ENCODE measurements at places on chromosomes 1 and 21. TPM values are rescaled to one million over a fixed set of nuclear protein-coding genes. Genes with fewer than 3 reads are reported as not detected.

BGLAP gene
- 1.2 TPM for total RNA-seq

DNA sequence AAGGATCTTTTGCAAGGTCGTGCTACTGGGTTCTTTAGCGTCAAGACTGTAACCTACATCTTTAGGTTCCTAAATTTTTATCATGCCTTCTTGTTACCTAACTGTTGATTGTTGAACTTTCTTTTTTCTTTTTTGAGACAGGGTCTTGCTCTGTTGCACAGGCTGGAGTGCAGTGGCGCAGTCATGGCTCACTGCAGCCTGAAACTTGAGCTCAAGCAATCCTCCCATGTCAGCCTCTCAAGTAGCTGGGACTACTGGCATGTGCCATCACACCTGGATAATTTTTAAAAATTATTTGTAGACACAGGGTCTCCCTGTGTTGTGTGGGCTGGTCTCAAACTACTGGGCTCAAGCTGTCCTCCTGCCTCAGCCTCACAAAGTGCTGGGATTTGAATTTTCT lies 52.9 kb downstream of the NFIA start:
- no peaks in the 10 kb centered on the region for H3K36me3 ChIP-seq
- no peaks in the 10 kb centered on the region for H3K27me3 ChIP-seq
- H3K27ac ChIP-seq: no peak overlapping the region

DNA sequence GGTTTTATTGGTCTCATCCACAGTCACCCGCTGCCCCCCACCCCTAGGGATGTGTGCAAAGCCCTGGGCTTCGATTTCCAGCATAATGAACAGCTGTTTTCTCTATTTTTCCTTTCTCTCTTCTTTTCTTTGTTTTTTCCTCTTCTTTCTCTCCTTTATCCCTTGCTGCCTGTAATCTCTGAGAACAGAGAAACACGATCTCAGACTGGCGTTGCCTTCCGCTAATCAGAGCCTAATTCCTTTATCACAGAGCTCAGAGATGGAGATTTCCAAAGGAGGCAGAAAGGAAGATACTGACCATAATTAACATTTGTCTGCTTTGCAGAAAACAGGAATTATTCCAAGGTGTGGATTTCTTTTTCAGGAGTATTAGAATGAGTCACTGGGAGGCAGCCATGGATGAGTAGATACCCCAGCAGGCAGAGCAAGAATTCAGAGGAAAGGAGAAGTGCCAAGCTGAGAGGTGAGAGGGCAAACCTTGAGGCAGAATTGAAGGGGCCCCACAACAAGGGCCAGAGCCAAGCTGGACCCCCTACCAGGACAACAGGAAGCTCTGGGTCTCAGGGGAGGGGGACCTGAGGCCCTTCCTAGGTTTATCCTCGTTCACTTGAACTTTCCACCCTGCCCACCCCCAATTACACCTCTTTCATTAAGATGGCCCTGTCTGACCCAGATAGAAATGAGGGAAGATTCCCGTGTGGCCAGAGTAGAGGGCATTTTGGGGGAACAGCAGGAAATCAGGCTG lies 33.3 kb downstream of the MATN1 start:
- H3K4me1 ChIP-seq: peaks cover 9% of the 10 kb centered on the region
- no peaks in the 10 kb centered on the region for H3K27me3 ChIP-seq
- no peak overlapping the region for H3K4me3 ChIP-seq
- no peak overlapping the region for H3K27ac ChIP-seq
- H3K36me3 ChIP-seq: no peaks in the 10 kb centered on the region

GRCh38 chr1:228868731-228869024 lies 133.4 kb downstream of the RHOU start:
- H3K27me3 ChIP-seq: no peaks in the 10 kb centered on the region
- no peak for DNase-seq
- peaks cover 19% of the 10 kb centered on the region for H3K4me1 ChIP-seq
- no peak overlapping the region for H3K27ac ChIP-seq
- no peak overlapping the region for H3K4me3 ChIP-seq

- no peak overlapping the region for H3K4me3 ChIP-seq
- H3K27ac ChIP-seq: no peak overlapping the region
- no peak for DNase-seq
- no peaks in the 10 kb centered on the region for H3K4me1 ChIP-seq
These were observed 148.1 kb downstream of the EIF4G3 start for GRCh38 chr1:21028520-21029145.

- H3K36me3 ChIP-seq: peaks cover 71% of the 10 kb centered on the region
- H3K4me1 ChIP-seq: no peaks in the 10 kb centered on the region
- DNase-seq: no peak
- no peak overlapping the region for H3K27ac ChIP-seq
- H3K27me3 ChIP-seq: no peaks in the 10 kb centered on the region
These were observed 6.8 kb downstream of the GNL2 start for GRCh38 chr1:37588939-37589338.

DNA sequence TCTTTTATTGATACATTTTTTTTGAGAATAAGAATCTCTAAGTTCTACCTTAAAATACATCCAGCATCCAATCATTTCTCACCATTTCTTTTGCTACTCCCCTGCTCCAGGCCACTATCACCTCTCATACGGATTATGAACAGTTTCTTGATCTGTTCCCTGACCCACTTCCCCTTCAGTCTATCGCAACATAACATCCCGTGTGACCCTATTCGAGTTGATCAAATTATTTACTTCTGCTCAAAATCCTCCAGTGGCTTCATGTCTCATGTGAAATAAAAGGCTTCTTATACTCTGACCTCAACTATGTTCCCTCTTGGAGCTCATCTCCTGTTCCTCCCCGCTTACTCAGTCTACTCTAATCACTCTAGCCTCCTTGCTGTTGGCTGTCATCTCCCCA lies 5.2 kb downstream of the ALG14 start:
- H3K36me3 ChIP-seq: no peaks in the 10 kb centered on the region
- no peak overlapping the region for H3K27ac ChIP-seq
- no peaks in the 10 kb centered on the region for H3K4me1 ChIP-seq
- DNase-seq: no peak
- no peaks in the 10 kb centered on the region for H3K27me3 ChIP-seq
- H3K4me3 ChIP-seq: no peak overlapping the region

SERPINC1 gene
- not detected for total RNA-seq

ASCL5 gene
- total RNA-seq: 0.41 TPM

DNA sequence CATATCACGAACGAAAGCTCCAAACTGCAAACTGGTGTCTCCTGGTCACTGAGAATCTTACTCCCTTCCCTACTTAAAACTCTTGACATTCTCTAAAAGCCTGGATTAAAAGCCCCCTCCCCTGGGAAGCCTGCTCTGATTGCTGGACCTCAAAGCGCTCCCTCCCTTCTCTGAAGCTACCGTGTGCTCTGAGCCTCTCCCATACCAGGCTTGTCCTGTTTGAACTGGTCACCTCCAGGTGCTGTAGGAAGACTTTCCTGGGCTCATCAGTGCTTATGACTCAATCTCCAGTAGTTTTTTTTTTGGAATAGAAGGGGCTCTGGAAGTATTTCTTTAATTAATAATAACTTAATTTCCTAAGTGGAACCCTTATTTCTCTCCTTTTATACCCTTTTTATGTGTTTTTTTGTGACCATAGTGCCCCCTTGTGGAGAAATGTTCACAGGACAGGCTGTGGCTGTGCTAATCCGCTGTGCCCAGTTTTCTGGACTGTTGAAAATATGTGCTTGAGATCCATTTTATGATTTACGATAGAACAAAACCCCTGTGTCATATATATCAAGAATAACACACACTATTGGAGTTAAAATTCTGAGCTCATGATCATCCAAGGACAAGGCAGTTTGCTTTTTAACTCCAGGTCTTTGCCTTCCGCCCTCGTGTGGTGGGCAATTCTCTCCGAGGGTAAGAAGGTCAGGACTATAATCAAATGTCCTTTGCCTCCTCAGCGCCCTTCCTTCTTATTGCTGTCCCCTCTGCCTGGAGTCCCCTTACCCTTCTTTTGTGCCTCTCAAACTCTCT lies 16.9 kb downstream of the MTARC1 start:
- peaks cover 18% of the 10 kb centered on the region for H3K36me3 ChIP-seq
- H3K27ac ChIP-seq: no peak overlapping the region
- H3K4me3 ChIP-seq: no peak overlapping the region
- H3K4me1 ChIP-seq: no peaks in the 10 kb centered on the region
- no peaks in the 10 kb centered on the region for H3K27me3 ChIP-seq

DNA sequence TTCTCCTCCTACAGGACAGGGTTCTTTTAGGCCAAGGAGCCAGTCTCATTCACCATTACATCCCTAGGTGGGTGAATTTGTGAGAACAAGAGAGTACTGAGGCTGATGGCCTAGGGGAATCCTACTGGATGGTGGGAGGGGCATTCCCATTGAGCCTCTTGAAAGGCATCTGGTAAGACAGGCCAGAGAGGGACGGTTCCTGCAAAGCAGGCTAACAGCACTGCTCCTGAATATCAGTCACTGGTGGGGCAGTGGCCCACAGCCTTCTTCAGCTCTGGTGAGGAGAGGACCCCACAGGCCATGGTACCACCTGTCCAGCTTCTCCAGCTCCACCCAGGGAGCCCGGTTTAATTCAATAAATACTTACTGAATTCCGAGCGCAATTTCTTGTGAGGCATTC lies 125.9 kb upstream of the EDN2 start:
- H3K4me3 ChIP-seq: no peak overlapping the region
- no peak overlapping the region for H3K27ac ChIP-seq
- H3K36me3 ChIP-seq: no peaks in the 10 kb centered on the region

- no peak overlapping the region for H3K4me3 ChIP-seq
- no peaks in the 10 kb centered on the region for H3K27me3 ChIP-seq
- H3K27ac ChIP-seq: no peak overlapping the region
- no peaks in the 10 kb centered on the region for H3K36me3 ChIP-seq
These were observed 3.2 kb upstream of the SRRM1 start for GRCh38 chr1:24639881-24640280.

KCNAB2 gene
- total RNA-seq: 7.0 TPM

CSF3R gene
- total RNA-seq: not detected

DNA sequence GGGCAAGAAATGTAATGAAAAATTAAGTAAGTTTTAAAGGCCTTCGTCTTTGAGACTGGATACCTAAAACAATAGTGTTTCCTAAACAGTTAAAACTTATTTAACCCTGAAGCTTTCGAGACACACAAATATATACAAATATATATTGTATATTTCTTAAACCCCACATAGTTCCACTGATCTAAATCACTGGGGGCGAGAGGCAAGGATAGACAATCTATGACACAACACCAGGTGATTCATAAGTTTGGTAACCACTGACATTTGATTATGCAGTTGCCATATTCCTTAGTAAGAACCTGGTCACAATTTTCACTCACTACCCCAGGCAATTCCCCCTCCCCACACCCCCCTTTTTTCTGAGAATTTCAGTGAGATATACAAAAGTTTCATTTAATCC lies 55.3 kb upstream of the BOLA1 start:
- no peaks in the 10 kb centered on the region for H3K36me3 ChIP-seq
- DNase-seq: no peak
- H3K4me1 ChIP-seq: peaks cover 12% of the 10 kb centered on the region
- no peaks in the 10 kb centered on the region for H3K27me3 ChIP-seq
- H3K27ac ChIP-seq: no peak overlapping the region

DNA sequence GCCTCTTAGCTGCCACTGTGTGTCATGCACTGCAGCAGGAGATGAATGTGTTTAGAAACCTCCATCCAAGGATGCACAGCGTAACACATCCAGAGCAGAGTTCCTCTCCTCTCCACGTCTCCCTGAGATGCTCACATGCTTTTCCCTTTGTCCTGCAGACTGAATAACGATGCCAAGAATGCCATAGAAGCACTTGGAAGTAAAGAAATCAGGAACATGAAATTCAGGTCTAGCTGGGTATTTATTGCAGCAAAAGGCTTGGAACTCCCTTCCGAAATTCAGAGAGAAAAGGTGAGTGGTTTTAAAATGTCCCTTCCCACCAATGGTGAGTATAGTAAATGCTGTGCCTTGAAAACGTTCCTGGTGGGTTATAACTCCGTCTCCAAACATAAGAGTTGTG lies 13.4 kb upstream of the MX2 start:
- H3K36me3 ChIP-seq: no peaks in the 10 kb centered on the region
- H3K4me1 ChIP-seq: no peaks in the 10 kb centered on the region
- no peak for DNase-seq
- no peak overlapping the region for H3K27ac ChIP-seq
- H3K27me3 ChIP-seq: no peaks in the 10 kb centered on the region

- peaks cover 5% of the 10 kb centered on the region for H3K4me1 ChIP-seq
- no peak overlapping the region for H3K27ac ChIP-seq
- DNase-seq: no peak
- no peaks in the 10 kb centered on the region for H3K27me3 ChIP-seq
- H3K36me3 ChIP-seq: no peaks in the 10 kb centered on the region
These were observed 19.8 kb upstream of the HSPG2 start for GRCh38 chr1:21956720-21957552.

FAM72A gene
- 19.7 TPM for total RNA-seq

PADI2 gene
- total RNA-seq: 5.8 TPM

GRCh38 chr1:1216770-1217620 lies 3.0 kb upstream of the TNFRSF4 start:
- no peaks in the 10 kb centered on the region for H3K4me1 ChIP-seq
- DNase-seq: no peak
- H3K27me3 ChIP-seq: no peaks in the 10 kb centered on the region
- H3K27ac ChIP-seq: no peak overlapping the region
- H3K36me3 ChIP-seq: peaks cover 11% of the 10 kb centered on the region
- H3K4me3 ChIP-seq: no peak overlapping the region

KIAA1614 gene
- total RNA-seq: 3.1 TPM

UHMK1 gene
- total RNA-seq: 15.0 TPM

PALMD gene
- not detected for total RNA-seq

GRCh38 chr1:236997361-236997760 lies 6.9 kb downstream of the MT1HL1 start:
- no peaks in the 10 kb centered on the region for H3K36me3 ChIP-seq
- no peak overlapping the region for H3K4me3 ChIP-seq
- DNase-seq: no peak
- H3K27me3 ChIP-seq: no peaks in the 10 kb centered on the region
- no peak overlapping the region for H3K27ac ChIP-seq

Measured in H1 (cell line).